Activated CD4-positive, CD25-positive, alpha-beta regulatory T cell treated with anti-CD3 and anti-CD28 coated beads, Interleukin-2, amount 50 U/mL, for 24 hours (primary cell): ENCODE measurements at places on chromosomes 7 and 10.

DNA sequence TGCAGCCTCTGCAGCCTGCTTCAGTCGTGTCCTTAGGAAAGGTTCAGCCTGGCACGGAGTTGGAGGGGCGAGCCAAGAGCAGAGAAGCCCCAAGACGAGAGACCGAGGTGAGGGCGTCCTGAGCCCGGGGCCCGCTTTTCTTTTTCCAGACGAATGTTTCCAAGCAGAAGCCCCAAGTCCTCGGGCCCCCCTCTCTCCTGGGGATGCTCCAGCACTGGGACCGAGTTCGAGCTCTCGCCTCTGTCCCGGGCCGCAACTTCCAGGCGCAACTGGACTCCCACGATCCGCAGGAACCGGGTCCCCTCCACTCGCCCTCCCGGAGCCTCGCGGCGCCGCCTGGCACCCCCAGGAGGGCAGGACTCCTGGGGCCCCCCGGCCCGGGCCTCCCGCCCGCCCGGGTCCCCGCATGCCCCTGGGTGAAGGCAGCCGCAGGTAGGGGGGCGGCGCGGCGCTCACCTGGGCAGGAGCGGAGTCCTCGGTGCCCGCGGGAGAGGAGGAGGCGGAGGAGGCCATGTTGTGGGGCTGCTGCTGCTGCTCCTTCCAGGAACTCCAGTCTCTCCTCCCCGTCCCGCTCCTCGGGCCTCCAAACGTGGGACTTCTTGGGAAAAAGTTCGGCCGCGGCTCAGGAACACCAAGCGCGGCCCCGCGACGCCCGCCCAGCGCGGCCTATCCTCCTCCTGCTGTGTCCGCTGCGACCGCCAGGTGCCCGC, 45.3 kb upstream of the CDK1 start:
- peak; percentile 19 for ATAC-seq

GRCh38 chr7:80018941-80019808, 115.5 kb upstream of the GNAI1 start:
- ATAC-seq = peak; percentile 44

DNA sequence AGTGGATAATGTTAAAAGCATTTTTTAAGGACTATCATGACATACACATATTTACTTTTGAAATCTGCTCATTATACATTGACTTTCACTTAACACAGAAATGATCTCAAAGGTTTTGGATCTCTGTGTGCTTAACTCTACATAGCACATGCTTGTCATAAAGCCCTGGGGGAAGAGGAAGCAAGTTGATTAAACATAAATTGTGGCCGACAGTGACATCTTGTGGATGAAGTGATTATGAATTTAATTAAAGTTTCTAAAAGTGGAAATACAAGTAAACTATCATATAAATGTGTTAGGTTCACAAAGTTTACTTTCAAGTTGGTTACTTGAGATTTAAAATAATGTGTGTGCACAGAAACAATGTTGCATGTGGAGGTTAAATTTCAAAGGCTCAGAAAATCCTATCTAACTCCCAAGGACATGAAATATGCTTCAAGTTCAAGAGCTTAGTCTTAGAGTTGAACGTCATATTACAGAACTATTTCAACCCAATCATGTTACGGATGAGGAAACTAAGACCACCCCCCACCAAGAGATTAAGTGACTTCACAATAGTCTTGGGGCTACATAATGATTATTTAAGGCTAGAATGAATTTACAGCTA, 1247.8 kb downstream of the GATA3 start:
- ATAC-seq = peak; percentile 62

- no peak for ATAC-seq
These were observed 19.7 kb downstream of the RPS24 start for GRCh38 chr10:78053211-78053868.

DNA sequence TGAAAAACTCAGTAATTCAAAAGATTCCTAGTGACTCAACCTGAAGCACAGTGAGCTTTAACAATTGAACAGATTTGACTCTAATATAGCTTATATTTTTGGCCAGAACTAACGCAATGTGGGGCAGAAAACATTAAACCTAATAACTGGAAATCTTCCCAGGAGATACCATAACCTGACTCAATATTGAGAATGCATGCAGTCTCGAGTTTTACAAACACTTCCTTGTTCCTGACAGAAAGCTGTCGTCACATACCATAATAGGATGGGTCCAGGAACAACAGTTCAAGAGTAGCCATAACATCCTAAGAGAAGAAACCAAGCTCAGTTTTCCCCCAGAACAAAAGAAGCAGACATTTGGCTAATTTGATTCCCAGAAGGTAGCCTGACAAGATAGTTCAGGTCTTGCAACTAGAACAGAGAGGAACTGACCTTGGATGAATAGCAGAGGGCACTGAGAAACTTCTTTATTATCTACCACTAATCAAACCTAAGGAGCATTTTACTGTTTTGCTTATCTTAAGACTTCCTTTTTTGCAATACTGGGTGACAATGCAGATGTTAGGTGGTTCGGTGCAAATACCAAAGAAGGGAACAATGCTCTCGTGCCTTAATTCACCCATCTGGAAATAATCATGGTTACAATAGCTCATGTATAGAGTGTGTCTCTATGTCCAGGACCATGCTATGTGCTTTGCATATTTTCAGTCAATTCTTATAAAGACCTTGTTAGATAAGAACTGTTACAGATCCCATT, 38.6 kb upstream of the ACSL5 start:
- ATAC-seq = no peak

- no peak for ATAC-seq
These were observed 55.9 kb downstream of the DGKI start for GRCh38 chr7:137790828-137791227.

DNA sequence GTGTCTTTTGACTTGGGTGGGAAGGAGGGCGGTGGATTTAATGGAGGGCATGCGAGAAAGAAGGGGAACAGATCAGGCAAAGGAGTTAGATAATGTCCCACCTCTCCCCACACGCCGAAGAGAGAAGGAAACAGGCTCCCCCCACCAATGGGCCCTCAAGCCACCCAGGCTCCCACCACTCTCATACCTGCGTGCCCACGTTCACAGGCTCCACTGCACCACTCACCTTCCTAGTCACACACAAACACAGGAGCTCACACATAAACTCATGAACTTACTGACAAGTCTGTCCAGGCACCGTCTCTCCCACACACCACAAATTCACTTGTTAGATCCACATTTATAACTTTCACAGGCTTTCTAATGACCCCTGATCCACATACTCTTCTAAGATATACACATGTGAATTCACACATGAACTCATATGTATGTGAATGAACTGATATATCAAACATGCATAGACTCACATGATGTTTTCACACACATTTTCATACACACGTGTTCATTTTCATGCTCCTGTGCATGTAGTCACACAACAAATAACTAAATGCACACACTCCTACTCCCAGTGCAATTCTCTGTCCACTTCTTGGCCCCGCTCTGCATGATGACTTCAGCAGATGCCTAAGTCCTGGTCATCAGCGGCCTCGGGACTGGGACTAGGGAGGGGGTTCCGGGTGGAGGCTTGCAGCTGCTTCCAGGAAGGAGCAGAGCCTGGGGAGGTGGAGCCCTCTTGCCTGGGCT, 1.5 kb downstream of the LZTS2 start:
- ATAC-seq = no peak

- no peak for ATAC-seq
These were observed 1109.3 kb upstream of the LRRTM3 start for GRCh38 chr10:65816536-65816935.

DNA sequence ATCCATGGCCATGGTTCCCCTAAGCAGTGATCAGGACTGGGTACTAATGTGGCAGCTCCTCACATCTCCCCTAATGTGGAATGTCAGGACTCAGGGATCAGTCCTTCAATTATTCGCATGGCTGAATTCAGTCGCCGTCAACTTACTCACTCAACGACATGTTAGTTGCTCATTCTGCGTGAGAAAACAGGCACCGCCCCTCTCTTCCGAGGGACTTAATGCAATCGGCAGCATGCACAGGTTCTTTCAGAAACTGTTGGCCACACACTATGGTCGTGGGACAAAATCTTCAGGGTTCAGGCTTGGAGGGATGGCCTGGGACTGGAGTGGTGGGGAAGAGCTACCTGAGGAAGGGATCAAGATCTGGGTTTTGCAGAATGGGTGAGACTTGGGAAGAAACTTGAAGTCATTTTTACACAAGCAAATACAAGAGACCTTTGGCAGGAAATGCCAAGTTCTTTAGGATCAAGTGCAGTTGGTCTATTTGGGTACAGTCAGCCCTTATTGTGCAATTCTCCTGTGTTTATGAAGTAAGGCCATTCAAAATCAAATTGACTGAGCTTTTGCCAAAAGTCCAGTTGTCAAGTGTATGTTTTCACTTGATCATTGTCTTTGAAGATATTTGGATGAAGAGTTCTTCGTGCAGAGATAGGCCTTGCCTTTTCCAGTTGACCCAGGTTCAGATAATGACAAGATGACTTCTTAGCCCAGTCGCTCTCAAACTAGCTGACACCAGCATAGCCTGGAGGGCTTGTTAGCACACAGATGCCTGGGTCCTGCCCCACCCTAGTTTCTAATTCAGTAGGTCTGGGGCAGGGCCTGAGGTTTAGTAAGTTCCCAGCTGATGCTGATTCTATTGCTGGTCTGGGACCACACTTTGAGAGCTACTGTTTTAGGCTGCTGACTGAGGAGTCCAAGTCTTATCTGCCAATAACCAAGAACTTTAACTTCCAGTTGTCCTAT, 48.5 kb downstream of the LRRC18 start:
- no peak for ATAC-seq

- no peak for ATAC-seq
These were observed 160.3 kb downstream of the EGFR start for GRCh38 chr7:55178863-55179773.

DNA sequence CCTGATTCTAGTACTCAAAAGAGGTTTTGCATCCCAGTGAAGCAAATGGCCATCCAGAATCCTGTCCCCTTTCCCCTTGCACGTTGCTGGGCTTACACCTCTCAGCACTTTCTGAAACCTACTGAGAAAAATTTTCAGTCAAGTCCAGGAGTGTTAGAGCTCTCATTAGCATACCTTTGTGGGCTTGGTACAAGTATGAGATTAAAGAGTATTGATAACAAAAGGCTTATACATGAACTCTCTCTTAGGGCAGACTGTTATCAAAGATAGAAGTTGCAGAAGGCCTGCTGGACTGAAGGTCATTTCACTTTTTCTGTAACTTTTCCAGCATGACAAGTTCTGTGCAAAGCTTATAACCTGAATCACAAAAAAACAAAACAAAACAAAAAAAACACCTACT, at the start of gene ASAH2:
ASAH2 (minus strand) TSS at position 123 of the 400 bp plus-strand sequence. CDS start 2,906 bp downstream, outside the sequence.
- no peak for ATAC-seq

GRCh38 chr7:108418946-108419345, 37.3 kb downstream of the NRCAM start:
- ATAC-seq = no peak

DNA sequence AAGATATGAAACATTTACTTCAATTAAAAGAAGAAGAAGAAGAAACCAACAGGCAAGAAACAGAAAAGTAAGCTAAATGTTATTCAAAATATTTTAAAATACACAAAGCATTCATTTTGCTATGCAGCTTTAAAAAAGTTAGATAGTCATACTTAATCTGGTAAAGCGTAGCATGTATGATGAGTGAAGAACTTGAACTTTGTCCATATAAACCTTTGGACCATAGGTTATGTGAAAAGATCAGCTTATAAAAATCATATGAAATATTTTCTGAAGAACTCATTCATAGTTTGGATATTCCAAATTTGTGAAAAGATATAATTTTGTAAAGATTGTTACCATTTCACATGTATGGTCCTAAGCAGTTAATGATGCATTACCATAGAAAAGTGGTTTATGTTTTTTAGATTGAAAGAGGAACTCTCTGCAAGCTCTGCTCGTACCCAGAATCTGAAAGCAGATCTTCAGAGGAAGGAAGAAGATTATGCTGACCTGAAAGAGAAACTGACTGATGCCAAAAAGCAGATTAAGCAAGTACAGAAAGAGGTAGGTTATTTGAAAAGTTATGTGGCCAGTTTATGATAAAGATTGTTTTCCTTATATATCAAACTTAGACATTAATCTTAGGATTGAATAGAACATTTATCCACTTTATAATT, 37.3 kb downstream of the KIF20B start:
- peak; percentile 65 for ATAC-seq

- no peak for ATAC-seq
These were observed 7.8 kb upstream of the UBE2D1 start for GRCh38 chr10:58326967-58327381.
